ENCODE measurements at places on chromosomes 6 and 20.
A peak's percentile ranks its signal among the peaks of the same experiment; 100 is the strongest.

DNA sequence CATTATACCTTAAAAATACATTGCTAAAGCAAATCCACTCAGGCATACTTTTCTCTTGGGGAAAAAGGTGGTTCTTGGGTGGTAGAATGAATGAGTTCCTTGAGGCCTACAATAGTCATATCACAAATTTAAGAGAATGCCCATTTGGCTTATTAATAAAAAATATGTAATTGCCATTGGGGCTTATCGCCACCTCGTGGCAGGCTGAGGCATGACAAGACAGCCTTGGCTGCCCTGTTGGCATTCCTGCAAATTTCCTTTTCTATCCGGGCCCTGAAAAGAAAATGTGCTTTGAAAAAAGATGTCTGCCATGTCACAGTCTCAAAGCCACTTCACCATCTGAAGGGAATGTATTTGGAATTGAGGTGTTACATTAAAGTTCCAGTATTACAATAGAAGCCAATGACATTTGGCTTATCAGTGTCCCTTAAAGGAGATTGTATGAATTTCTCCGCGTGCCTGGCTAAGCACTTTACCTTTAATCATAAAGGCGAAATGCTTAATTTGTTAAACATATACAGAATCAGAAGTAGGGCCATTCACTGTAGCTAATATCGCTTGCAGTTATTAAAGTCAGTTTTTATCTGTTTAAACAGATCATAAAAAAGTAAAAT is 188.3 kb upstream of the ZFP64 start:
- H3K36me3 ChIP-seq, result no peaks in the 10 kb centered on the region
- H3K27me3 ChIP-seq, result no peaks in the 10 kb centered on the region
- H3K4me3 ChIP-seq, result no peak overlapping the region
- H3K27ac ChIP-seq, result no peak overlapping the region
- H3K4me1 ChIP-seq, result no peaks in the 10 kb centered on the region
- peak; percentile 28 for DNase-seq

GRCh38 chr20:19212821-19213502 is 520 bp downstream of the SLC24A3 start:
- H3K36me3 ChIP-seq, result no peaks in the 10 kb centered on the region
- H3K4me3 ChIP-seq, result no peak overlapping the region
- DNase-seq, result peak; percentile 11
- H3K4me1 ChIP-seq, result peaks cover 4% of the 10 kb centered on the region
- H3K27me3 ChIP-seq, result peaks cover 45% of the 10 kb centered on the region

DNA sequence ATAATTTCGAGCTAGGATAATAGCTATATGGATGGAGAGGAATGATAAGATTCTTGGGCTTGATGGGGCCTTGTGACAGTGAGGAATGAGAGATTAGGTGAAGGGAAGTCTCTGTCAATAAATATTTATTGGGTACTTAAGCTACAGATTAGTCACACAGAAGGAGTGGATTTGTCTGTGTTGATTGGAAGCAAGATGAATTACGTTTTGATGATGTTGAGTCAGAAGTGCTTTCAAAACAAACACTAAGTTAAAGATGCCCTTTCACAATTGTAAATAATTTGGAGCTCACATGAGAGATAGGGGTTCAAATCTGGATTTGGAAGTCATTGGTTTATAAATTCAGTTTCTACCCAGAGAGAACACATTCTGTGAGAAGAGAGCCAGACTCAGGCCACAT is 834.2 kb downstream of the KIF16B start:
- H3K27me3 ChIP-seq, result no peaks in the 10 kb centered on the region
- H3K27ac ChIP-seq, result no peak overlapping the region
- H3K4me1 ChIP-seq, result no peaks in the 10 kb centered on the region
- DNase-seq, result no peak

DNA sequence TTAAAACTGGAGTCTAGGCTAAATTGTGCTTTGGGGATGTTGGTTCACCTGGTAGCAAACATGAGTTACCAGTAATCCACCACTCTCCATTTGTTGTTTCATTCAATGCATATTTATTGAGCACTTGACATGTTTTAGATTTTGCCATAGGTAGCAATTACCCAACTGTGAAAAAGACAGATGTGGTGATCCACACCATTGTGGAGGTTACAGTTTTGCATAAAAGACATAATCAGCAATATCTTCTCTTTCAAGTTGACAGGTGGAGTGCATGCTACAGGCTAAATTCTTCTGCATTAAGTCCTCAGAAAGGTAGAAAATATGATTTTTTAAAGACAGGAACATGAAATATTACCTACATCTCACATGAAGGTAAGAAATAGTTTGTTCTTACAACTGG is 143.0 kb upstream of the TSHZ2 start:
- no peaks in the 10 kb centered on the region for H3K36me3 ChIP-seq
- DNase-seq, result no peak
- no peak overlapping the region for H3K4me3 ChIP-seq
- no peaks in the 10 kb centered on the region for H3K4me1 ChIP-seq

DNA sequence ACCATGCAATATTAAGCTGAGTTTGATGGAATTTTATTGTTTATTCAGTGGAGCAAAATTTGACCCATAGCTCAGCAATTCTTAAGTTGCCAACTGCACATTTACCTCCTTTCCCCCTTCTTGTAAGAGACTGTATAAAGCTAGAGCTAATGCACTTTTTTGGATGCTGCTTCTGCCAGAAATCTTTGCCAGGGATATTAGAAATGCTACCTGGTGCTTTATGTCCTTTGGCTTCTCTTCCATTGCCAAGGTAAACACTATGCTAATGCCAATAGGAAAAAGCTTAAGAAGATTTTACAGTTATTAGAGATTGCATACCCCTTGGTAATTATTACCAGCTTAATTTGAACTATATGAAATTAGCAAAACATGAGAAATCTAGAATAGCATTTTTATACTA is 79.0 kb upstream of the OGFRL1 start:
- no peaks in the 10 kb centered on the region for H3K4me1 ChIP-seq
- no peaks in the 10 kb centered on the region for H3K36me3 ChIP-seq
- no peak overlapping the region for H3K4me3 ChIP-seq
- no peak overlapping the region for H3K27ac ChIP-seq

GRCh38 chr6:69581581-69581980 is 215.2 kb downstream of the LMBRD1 start:
- DNase-seq, result no peak
- H3K4me3 ChIP-seq, result no peak overlapping the region
- peaks cover 6% of the 10 kb centered on the region for H3K4me1 ChIP-seq
- no peaks in the 10 kb centered on the region for H3K27me3 ChIP-seq
- no peaks in the 10 kb centered on the region for H3K36me3 ChIP-seq

GRCh38 chr6:105598264-105598663 is 195.4 kb upstream of the PREP start:
- H3K36me3 ChIP-seq, result no peaks in the 10 kb centered on the region
- H3K27ac ChIP-seq, result no peak overlapping the region
- DNase-seq, result no peak

- DNase-seq, result no peak
- H3K36me3 ChIP-seq, result no peaks in the 10 kb centered on the region
- no peaks in the 10 kb centered on the region for H3K27me3 ChIP-seq
- no peaks in the 10 kb centered on the region for H3K4me1 ChIP-seq
- H3K4me3 ChIP-seq, result no peak overlapping the region
These were observed 141.5 kb upstream of the AGPAT4 start for GRCh38 chr6:161415302-161415855.

DNA sequence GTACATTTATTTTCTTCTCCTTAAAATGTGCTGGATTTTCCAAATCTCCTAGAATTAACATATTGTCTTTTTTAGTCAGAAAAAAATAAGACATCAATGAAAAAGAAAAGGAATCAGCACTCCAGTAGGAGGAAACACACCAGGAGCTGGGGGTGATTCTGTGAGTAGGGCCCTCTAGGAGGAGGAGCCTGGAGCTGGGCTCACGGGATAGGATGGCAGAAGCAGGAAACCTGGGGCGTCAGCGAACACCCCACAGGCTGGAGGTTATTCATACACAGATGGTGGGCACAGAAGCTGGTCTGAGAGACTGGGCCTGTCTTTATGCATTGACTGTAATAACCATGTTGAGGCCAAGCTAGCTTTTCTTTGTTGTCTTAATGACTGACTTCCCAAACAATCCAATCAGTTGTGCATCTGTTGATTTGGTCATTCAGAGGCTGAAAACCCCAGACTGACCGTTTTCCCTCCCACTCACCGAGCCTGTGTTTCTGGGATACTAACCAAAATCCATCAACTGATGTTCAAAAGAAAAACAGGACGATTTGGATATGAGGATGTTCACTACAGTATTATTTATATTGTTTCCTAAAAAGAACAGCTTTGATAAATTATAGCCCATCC is 53.1 kb downstream of the CPNE5 start:
- no peak overlapping the region for H3K27ac ChIP-seq
- no peak for DNase-seq
- no peak overlapping the region for H3K4me3 ChIP-seq
- H3K4me1 ChIP-seq, result peaks cover 16% of the 10 kb centered on the region
- peaks cover 5% of the 10 kb centered on the region for H3K27me3 ChIP-seq

DNA sequence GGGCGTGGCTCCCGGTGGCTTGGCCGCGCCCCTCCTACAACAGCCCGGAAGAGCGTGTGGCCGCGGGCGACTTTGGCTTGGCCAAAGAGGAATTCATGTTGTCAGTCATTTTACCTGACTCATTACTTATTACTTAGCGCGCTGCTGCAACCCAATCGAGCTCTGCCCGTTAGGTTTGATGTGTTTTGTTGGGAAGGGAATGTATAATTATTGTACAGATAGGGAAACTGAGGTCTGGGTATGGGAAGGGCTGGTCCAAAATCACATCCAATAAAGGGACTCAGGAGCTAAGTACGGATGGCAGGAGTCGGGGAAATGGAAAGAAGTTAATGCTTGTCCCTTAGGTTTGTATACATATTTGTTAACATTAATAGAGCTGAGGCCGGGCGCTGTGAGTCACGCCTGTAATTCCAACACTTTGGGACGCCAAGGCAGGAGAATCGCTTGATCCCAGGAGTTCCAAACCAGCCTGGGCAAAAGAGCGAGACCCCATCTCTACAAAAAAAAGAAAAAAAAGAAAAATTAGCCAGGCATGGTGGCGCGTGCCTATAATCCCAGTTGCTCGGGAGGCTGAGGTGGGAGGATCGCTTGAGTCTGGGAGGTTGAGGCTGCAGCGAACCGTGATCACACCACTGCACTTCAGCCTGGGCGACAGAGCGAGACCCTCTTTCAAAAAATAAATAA is 639 bp upstream of the ZNF335 start:
- H3K27me3 ChIP-seq, result no peaks in the 10 kb centered on the region
- peak overlapping the region; percentile 99 for H3K27ac ChIP-seq
- peaks cover 22% of the 10 kb centered on the region for H3K36me3 ChIP-seq
- peaks cover 27% of the 10 kb centered on the region for H3K4me1 ChIP-seq
- H3K4me3 ChIP-seq, result peak overlapping the region; percentile 76

DNA sequence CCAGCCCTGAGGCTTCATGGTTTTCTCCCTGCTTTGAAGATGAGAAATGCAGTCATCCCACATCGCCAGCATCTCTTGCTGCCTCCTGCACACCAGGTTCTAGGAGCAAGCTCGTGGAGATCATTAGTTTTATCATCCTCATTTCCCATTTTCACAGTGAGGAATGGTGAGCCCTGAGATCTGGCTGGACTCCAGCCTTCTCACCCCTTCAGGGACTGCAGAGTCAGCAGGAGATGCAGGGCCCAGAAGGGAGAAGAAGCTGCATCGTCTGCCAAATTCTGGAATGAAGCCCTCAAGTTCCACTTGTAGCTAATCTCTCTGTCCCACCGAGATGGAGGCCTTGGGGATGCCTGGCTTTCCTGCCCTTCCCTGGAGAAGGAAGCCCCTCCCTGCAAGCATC is 216.8 kb downstream of the TAF4 start:
- H3K4me1 ChIP-seq, result no peaks in the 10 kb centered on the region
- H3K36me3 ChIP-seq, result no peaks in the 10 kb centered on the region
- DNase-seq, result no peak

- no peaks in the 10 kb centered on the region for H3K27me3 ChIP-seq
- no peak overlapping the region for H3K27ac ChIP-seq
- H3K4me3 ChIP-seq, result peak overlapping the region; percentile 66
- H3K4me1 ChIP-seq, result peaks cover 48% of the 10 kb centered on the region
These were observed 7.5 kb downstream of the FAM110A start for GRCh38 chr20:840858-841567.

DNA sequence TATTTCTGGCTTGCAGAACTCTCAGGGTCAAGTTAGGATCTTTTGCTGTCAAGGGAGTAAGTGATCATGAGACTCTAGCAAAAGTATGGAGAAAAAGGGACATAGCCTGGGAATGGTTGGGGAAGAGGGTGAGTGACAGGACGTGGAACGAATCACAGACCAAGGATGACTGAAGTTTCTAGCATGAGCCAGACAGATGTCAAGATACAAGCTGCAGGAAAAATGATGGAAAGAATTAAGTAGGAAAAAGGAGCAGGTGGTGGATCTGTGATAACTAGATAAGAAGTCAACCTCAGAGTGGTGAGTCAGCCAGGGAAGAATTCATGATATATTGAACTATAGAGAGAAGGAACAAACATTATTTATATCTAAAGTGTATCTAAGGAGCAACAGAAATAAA is 159.8 kb upstream of the SYNDIG1 start:
- no peak overlapping the region for H3K27ac ChIP-seq
- DNase-seq, result no peak
- no peaks in the 10 kb centered on the region for H3K4me1 ChIP-seq
- H3K27me3 ChIP-seq, result no peaks in the 10 kb centered on the region
- H3K36me3 ChIP-seq, result no peaks in the 10 kb centered on the region

DNA sequence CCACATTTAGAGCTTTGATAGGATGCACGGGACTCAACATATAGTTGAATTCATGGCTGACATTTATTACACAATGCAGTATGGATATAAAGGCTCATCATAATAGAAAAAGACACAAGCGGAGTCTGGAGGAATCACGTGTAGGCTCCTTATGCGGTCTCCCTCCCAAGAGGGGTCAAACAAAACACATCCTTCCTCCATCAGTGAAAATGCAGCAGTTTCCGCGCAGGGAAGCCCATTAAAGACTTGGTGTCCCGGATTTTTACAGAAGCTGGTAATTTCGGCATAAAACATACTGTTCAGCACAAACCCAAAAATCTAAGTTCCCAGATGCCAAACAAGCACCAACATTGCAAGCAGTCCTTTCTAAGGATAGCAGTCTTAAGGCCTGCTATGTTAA is 1.1 kb downstream of the USP45 start:
- H3K27me3 ChIP-seq, result no peaks in the 10 kb centered on the region
- peaks cover 14% of the 10 kb centered on the region for H3K4me1 ChIP-seq

- no peak overlapping the region for H3K27ac ChIP-seq
- no peak for DNase-seq
- H3K27me3 ChIP-seq, result no peaks in the 10 kb centered on the region
- no peak overlapping the region for H3K4me3 ChIP-seq
These were observed 112.9 kb downstream of the PXDC1 start for GRCh38 chr6:3638662-3639061.

DNA sequence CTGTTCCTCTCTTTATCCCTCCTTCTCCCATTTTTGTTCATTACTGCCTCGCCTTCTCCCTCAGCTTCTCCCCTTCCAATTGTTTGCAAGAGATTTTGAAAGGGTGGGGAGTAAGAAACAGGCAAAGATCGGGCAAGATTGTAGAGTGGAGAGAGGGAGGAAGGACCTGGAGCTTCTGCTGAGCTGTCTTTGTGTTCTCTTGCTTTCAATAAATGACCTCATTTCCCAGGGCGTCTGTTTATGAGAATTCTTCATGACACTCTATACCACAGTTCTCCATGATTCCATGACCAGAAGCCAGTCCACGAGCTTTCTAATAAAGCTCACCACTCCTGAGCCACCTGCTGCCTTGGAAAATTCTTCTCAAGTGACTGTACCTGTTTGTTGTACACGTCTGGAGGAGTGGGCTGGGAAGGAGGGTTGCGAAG is 50.0 kb upstream of the PLEKHG1 start:
- DNase-seq, result no peak
- no peaks in the 10 kb centered on the region for H3K27me3 ChIP-seq
- no peaks in the 10 kb centered on the region for H3K4me1 ChIP-seq
- no peaks in the 10 kb centered on the region for H3K36me3 ChIP-seq
- H3K27ac ChIP-seq, result no peak overlapping the region

Data from B cell (primary cell).